ENCODE measurements at places on chromosomes 11 and 22.

GRCh38 chr11:66951927-66952337 lies 6.3 kb downstream of the PC start:
- no peak for DNase-seq

DNA sequence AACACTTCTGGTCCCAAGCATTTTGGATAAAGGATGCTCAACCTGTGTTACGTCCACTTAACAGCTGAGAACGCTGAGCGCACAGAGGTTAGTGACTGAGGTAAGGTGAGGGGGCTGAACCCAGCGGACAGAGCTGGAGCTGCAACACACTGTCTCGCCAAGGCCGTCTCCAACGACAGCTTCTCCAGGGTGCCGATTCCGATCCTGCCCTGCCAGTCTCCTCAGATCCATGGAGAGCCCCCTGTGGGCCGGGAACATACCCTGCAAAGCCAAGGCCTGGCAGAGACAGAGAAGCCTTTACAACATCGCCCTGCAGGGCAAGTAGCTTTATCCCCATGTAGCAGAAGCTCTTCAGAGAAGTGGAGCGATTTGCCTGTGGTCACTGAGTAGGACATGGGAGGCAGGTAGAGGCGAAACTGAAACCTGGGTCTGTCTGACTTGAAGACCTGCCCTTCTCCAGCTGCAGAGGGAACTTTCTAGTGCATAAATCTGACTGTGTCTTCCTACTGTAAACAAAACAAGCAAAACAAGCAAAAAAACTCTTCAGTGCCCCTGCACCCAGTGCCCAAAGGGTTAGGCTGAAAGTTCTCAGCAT lies 72.8 kb downstream of the SCUBE1 start:
- peak; percentile 26 for DNase-seq

- no peak for DNase-seq
Observed at GRCh38 chr11:68096962-68097361, 24.2 kb downstream of the CHKA start.

DNA sequence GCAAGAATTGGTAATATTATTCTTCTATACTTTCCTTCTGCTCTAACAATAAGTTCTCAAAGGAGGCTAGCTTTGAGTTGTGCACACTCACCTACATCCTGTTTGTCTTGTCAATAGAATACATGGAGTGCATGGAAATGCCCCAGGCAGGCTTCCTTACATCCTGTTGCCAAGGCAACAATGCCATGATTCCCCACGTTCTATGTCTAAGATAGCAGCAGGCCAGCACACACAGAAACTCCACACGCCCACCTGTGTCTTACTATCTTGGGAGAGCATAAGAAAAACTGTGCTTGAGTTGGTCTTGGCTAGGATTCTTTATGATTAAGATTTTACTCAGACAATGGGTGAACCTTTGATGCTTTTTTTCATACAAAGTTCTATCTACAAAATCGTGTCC lies 379.2 kb downstream of the AASDHPPT start:
- no peak for DNase-seq

DNA sequence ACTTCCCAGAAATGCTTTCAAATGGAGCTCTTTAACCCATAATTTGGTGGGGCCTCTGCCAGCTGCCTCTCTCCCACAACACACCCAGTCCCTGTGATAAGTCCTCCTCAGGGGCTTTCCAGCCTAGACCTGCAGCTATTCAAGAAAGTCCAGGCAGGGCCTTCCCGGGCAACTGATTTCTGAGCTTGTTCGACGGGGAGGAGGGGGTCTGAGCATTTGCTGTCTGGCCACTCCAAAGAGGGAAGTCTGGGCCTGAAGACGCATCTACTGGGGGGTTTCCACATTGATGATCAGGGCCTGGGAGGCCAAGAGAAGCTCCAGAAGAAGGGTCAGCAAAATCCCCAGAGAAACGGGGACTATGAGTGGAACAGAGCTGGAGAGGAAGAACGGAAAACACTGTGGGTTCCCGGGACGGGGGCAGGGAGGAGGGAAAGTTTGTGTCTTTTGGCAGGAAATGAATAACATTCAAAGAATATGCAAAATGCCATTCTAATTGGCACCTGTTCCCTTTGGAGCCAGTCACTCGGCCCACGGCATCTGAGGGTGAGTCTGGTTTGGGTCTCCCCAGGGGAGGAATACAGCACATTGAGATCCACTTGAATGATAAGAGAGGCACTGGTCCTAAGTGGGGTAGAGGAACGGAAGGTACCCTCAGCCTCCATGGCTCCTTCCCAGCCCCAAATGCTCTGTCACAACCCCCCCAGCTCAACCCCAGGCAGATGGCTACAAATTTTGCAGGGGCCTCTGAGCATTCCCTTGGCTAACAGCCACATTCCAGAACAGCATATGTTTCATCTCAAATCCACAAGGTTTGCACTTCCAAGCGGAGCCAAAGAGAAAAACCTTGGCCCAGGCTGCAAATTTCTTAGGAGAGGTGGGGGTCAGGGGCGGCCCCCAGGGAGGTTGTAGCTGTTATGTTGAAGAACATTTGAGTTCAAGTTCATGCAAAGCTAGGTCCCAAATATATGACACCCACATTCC lies 72.0 kb downstream of the RPUSD4 start:
- no peak for DNase-seq

DNA sequence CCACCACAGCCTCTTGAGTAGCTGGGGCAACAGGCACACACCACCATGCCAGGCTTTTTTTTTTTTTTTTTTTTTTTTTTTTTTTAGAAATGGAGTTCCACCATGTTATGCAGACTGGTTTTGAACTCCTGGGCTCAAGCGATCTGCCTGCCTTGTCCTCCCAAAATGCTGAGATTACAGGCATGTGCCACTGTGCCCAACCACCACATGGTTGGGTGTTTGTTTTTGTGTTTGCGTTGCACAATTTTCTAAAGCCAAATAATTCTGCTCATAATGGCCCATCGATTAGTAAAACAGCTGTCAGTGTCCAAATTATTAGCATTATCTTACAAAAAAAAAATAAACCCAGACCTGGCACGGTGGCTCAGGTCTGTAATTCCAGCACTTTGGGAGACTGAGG lies 65.8 kb downstream of the DDIAS start:
- DNase-seq = no peak

GRCh38 chr11:9893474-9893873 lies 229.6 kb downstream of the SWAP70 start:
- no peak for DNase-seq

DNA sequence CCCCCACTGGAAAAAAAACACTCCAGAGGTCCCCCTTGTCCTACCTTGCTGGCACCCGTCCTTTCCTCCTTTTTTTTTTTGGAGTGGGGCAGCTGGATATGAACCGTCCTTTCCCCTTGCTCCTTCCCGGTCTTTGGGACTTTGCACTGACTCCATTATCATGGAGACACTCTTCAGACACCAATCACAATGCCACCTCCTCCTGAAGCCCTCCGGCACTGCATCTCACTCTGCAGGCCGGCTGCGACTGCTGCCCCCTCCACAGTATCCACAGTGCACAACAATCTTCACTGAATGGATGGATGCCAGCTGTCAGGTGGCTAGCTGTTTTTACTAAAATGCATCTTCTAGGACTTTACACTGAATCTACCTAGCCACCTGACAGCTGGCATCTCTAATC lies 12.7 kb upstream of the RGL4 start:
- DNase-seq = no peak

DNA sequence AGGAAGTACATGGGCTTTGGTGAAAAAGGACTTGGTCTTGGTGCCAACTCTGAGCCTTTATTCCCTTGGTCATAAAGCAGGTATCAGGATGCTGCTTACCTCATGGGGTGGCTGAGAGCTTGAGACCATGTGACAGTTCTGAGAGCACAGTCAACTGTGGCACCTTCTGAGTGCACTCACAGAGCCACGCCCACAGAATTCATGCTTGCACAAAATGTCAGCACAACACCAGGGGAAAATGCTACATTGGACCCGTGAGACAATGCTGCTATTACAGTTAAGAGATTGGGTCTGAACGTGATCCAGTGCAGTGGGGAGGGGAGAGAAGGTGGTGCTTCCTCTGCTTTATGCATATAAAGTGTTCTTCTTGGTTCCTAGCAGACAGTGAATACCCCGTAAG lies 79.5 kb upstream of the SPON1 start:
- no peak for DNase-seq

DNA sequence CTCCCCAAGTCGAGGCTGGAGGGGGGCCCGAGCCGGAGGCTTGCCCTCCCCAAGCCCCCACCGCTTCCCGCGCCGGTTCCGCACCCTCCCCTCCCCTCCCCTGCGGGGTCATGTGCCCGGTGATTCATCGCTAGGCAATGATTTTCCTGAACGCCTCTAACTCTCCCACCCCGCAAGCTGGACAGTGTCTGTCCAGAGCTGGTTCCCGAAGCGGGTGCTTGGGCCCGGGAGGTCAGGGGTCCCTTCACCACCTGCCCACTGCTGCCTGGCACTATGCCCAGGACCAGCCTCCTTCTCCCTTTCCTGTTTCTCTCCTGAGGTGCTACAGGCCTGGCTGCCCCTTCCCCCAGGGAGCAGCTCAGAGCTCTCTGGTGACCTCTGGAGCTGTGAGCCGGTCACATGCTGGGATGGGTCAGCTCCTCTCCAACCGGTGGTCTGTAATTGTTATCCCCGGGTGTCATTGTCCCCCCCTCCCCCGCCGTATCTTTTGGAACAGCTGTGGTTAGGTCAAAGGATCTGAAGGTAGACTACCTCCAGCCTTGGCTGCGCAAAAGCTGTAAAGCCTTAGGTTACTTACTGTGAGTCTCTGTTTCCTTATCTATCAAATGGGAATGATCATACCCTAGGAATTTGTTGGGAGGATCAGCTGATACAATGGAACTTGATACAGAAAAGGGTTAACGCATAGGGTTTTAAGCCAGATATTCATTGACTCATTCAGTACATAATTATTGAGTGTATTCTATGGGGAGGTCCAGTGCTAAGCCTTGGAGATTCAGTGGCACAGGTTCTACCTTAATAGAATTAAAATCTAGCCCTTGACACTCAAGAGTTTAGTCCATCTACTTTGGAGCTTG lies 753 bp downstream of the STX3 start:
- peak; percentile 82 for DNase-seq

- no peak for DNase-seq
Observed at GRCh38 chr11:57343825-57344224, 5.7 kb downstream of the P2RX3 start.

- DNase-seq = no peak
Observed at GRCh38 chr11:68028802-68029545, 1.5 kb upstream of the NDUFS8 start.

DNA sequence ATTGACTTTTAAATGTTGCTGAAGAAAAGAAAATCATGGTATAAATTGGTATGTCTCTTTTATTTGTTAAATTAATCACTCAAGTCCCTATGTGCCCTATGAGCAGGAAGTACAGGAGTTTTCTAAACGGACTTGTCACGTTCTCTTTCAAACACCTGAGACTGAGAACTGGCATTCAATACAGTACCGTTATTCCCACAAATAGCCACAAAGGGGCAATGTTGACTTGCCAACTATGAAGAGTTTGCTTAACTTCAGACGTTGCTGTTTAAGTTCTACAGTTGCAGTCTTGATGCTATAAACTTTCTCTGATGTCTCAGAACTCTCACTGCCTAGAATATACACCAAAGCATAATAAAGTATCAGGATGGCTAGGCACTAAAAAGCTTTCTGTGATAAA lies 7.6 kb downstream of the OR56A1 start:
- peak; percentile 38 for DNase-seq

- DNase-seq = no peak
Observed at GRCh38 chr22:42511401-42511891, 8.2 kb downstream of the RRP7A start.

GRCh38 chr22:50730013-50730891 lies 7.8 kb upstream of the ACR start:
- no peak for DNase-seq

DNA sequence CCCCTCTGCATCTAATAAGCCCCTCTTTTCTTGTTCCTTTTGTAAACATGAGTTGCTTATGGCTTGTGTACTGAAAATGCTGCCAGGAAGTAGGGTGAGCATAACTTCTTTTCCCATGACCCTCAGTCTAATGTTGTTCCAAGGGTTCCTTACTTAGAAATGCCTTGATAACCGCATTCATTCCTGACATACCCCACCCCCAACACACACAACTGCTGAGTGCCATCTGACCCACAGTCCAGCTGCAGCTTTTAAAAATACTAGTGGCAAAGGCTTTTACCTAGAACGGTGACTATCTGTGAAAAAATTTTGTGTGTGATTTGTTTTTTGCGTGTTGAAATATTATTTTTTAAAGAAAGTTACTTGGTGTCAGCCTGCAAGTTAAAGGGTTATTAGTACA lies 52.6 kb downstream of the ARHGAP42 start:
- peak; percentile 65 for DNase-seq

DNA sequence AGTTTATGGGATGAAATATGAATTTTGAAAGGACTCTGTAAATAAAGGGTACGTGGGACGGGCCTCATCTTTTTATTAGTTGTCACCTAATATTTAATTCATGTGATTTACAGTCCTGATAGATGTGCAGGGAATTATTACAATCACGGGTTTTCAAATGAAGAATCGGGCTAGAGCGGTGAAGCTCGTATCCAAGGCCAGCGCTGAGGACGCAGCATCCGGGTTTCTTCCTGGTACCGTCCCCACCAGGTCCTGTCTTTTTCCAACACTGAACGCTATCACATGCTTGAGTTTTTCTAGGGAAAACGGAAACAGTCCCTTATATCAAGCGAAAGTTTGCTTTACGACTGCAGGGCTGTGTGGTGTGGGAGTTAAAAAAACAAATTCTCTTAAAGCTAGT lies 787 bp downstream of the SMDT1 start:
- DNase-seq = no peak

GRCh38 chr22:28917747-28918549 lies 34.6 kb downstream of the ZNRF3 start:
- DNase-seq = no peak
